ENCODE measurements at places on chromosomes 2 and 18. TPM values are rescaled to one million over a fixed set of nuclear protein-coding genes. Genes with fewer than 3 reads are reported as not detected.

GRCh38 chr2:221346411-221346810 is 225.7 kb downstream of the EPHA4 start:
- no peak for DNase-seq

DNA sequence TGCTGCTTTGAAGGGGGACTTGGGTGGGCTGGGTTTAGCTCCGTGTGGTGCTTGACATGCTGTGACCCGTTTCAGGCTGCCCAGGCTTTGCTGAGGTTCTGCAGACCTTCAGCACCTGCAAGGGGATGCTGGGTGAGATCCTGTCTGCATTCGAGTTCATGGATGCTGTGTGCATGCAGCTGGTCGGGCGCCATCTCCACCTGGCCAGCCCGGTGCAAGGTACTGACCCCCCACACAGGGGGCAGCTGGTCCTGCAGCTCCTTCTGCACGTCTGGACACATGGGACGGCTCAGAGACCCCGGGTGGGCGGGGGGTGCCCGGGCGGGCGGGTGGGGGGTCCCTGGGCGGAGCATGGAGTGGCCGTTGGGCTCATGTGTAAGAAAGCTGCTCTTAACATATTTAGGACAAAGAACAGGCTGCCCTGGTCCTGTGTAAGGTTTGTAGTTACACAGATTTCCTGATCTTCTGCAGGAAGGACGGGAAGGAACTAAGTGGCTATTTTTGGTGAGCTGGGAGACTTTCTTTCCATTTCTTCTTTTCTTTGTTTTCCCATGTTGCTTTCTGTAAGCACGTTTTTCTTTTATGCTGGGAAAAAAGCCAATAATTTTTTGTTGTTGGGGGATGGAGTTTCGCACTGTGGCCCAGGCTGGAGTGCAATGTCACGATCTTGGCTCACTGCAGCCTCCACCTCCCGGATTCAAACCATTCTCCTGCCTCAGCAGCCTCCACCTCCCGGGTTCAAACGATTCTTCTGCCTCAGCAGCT is 15.8 kb downstream of the D2HGDH start:
- DNase-seq = no peak

GRCh38 chr2:124131276-124131675 is 106.2 kb downstream of the CNTNAP5 start:
- DNase-seq = no peak

DNA sequence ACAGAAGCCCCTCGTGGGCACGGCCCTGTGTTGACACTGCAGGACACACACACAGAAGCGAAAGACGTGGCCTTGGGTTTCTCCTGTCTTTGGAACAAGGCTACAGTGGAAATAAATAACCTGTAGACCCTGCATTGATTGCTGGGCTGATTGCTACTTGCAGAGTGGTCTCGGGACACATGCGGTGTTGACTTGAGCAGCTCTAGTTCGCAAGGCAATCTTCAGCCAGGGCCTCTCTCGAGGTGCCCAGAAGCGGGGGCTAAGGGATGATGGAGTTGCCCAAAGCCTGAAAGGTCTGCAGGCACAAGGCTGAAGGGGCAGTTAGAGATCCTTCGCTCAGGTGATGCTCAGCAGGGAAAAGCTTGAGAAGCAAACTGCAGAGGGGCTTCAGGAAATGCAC is 180.3 kb downstream of the SEPTIN10 start:
- DNase-seq = no peak

- DNase-seq = no peak
Observed at GRCh38 chr2:215431778-215432758, 3.8 kb downstream of the FN1 start.

ACTG2 gene
- 13.7 TPM for total RNA-seq

EGR4 gene
- not detected for total RNA-seq

ICA1L gene
- 3.4 TPM for total RNA-seq

MAP2 gene
- 5.9 TPM for total RNA-seq

GALR1 gene
- 1.6 TPM for total RNA-seq

CPO gene
- 1.9 TPM for total RNA-seq

XPO1 gene
- 290 TPM for total RNA-seq
